ENCODE measurements at places on chromosomes 3 and 15.
A peak's percentile ranks its signal among the peaks of the same experiment; 100 is the strongest.

GRCh38 chr3:164007765-164008164 is 1070.5 kb downstream of the SI start:
- no peak for DNase-seq

DNA sequence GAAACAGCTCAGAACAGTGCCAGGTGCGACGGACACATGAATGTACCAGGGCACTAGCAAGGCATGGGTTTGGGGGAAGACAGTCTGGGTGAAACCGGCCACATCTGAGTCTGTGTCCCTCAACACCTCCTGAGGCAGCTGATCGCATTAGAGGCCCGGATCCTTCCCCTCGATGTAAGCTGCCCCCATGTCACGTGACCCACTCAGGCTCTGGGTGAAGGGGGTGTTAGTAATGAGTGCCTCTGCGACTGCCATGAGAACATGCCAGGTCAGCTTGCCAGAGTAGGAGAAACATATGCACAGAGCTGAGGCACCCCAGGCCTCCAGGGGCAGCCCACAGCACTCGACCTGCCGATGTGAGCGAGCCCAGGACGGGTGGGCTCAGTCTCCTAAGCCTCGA is 29.7 kb downstream of the PRR23E start:
- no peak for DNase-seq

DNA sequence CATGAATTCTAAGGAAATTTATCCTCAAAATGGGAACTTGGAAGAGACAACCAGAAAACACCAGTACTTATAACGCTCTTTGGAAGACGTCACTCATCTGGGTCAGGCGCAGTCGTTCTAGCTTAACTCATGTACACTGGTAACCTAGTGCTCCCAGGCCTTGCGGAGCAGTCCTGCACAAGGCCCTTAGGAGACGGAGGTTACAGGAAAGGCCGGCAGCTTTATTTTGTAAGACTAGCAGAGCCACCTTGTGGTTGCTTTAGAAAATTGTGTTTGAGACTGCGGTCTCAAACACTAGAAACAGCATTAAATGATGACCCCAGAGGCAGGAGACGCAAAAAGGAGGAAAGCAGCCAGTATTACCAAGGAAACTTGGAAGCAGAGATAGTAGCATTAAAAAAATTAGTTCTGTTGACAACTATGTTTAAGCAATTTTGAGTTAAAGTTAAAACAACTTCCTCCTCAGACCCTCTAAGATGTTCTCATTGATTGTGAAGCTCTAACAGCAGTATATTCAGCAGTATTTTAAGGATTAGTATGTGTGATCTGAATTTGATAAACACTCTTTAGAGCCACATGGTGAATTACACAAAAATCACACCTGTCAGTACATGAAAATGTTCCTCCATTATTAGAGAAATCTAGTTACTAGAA is 141.9 kb upstream of the C2CD4B start:
- no peak for DNase-seq

DNA sequence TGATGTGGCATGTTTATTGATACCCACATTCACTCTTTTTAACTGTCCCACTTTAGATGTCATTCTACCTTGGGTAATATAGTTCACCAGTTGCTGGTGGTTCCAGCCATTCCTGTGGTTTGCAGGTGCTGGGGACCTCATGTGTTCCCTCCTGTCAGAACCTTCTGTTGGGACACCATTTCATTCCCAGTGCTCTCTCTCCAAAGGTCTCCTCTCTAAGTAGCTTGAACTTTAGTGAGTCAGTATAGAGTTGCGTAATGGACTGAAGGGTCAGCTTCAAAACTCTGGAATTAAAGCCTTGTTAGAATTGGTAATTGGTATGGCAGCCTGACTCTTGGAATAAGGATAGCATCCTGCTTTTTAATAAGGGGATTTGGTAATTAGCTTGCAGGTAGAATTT is 108.5 kb downstream of the PLCL2 start:
- DNase-seq, result no peak

DNA sequence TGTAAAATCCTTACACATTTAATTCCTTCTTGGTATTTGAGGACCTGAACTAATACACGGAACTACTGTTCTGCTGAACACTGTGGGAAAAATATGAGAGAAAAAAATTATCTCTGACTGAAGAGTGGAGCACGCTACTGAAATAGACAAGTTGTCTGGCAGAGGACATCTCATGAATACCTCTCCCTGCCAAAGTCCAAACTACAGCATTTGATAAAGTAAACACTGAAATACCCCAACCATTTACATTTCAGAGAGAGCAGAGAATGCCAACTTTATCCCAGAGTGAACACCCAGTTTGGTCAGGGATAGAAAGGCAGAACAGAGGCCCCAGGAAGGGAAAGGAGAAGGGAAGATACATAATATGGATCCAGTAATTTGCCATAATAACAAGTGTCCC is 920.7 kb downstream of the SQOR start:
- no peak for DNase-seq

GRCh38 chr3:23550402-23550801 is 255.4 kb upstream of the UBE2E1 start:
- DNase-seq, result no peak

DNA sequence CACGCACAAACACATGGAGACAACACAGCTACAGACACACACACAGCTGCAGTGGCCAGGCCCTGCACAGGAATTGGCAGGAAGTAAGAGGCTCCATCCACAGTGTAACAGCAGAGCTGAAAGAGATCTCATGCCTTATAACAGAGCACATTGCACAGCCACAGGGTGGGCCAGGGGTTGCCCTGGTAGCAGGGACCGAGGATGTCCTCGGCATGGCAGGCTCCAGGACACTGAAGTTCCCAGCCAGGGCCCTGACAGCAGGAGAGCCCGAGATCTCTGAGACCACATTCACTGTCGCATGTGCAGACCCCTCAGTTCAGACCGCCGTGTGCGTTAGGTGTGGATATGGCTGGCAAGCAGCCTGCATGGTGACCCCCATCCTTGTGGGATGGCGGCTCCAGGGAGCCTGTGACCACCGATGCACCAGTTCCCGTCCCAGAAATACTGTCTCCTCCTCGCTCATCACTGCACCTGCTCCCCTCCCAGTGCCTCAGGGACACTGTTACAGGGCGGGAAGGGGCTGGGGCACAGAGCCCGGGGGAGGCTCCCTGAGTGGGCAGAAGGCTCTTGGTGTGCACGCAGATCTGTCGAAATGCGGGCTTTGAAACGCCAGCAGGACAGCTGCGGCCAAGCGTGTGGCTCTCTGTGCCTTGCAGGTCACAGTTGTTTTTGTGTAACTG is 1.5 kb upstream of the OCA2 start:
- no peak for DNase-seq

DNA sequence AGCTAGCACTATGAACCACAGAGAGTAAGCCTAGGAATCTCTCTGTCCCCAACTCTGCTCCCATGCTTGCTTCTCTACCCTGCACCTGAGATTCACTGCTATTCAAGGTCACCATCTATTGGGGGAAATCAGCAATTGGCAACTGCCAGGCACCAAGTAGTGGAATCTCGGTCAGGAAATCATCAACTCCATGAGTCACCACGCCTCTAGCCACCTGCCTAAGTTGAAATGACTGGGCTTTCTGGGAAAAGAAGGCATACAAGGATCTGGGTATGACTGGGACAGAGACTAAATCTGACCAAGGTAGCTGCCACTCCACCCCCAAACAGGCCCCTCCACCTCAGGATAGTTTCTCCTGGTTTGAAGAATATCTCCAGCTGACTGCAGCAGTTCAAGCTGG is 464.1 kb upstream of the CBLB start:
- no peak for DNase-seq

- DNase-seq, result no peak
These were observed 3.1 kb upstream of the FOXB1 start for GRCh38 chr15:60000824-60001609.

- no peak for DNase-seq
These were observed 65.7 kb upstream of the PROK2 start for GRCh38 chr3:71850654-71851053.

DNA sequence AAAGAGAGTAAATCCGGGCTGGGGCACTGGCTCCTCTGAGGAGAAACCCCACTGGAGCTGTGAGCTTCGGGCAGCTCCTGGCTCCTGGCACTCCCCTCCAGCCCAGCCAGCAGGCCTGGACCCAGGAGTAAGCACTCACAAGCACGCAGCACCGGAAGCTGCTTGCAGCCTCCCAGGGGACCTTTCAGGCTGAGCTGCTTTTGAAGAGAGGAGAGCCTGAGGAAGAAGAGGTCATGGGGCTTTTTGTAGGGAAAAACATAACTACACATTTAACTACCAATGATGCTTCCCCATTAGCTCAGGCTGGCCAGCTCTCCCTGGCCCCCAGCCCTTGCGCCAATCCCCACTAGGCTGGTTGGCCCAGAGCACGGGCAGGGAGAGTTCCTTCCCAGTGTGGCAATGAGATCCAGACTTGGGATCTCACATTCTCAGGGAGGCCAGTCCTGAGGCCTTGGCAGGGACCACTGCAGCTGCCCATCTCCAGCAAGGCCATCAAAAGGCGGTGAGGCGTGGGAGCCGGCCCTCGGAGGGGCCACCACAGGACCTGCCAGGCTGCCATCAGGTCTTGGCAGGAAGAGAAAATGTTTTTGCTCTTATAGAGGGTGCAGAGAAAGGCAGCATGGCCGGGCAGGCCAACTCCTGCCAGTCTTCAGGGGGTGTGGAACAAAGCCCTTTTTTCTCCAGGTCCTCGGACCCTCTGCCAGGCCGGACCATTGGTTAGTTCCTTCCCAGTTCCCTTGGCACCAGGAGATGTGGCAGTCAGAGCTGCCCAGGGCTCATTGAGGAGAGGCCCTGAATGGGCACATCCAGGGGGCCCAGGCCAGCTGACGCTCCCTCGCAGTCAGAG is 41.5 kb upstream of the MFGE8 start:
- no peak for DNase-seq

- no peak for DNase-seq
These were observed 43.2 kb upstream of the LINGO1 start for GRCh38 chr15:77675806-77676415.

DNA sequence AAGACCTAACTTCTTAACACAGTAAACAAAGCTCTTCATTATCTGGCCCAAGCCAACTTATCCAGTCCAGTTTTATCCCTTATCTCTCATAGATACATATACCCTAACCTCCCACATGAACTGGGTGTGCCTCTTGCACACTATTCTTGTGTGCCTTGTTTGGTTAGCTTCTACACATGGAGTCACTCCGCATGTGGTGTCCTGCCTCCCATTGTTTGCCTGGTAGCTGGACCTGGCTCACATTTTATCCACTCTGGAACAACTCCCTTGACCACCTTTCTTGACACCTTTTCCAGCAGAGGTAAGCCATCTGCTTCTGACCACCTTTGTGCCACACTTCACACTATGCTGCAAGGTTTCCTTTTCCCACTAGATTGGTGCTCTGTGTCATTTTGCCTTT is 15.2 kb downstream of the TIPARP start:
- DNase-seq, result no peak

DNA sequence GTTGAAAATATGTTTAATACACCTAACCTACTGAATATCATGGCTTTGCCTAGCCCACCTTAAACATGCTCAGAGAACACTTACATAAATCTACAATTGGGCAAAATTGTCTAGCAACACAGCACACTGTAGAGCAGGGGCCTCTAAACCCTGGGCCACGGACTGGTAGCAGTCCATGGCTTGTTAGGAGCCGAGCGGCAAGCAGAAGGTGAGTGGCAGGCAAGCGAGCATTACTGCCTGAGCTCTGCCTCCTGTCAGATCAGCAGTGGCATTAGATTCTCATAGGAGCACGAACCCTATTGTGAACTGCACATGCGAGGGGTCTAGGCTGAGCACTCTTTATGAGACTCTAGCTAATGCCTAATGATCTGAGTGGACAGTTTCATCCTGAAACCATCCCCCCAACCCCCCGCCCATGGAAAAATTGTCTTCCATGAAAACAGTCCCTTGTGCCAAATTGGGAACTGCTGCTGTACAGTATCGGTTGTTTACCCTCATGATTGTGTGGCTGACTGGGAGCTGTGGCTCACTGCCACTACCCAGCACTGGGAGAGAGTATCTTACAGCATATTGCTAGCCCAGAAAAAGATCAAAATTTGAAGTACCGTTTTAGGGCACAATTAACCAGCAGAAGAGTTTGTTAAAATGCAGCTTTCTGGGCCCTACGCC is 26.1 kb downstream of the CMSS1 start:
- no peak for DNase-seq

- no peak for DNase-seq
These were observed 15.2 kb downstream of the ST3GAL6 start for GRCh38 chr3:98778383-98778782.

DNA sequence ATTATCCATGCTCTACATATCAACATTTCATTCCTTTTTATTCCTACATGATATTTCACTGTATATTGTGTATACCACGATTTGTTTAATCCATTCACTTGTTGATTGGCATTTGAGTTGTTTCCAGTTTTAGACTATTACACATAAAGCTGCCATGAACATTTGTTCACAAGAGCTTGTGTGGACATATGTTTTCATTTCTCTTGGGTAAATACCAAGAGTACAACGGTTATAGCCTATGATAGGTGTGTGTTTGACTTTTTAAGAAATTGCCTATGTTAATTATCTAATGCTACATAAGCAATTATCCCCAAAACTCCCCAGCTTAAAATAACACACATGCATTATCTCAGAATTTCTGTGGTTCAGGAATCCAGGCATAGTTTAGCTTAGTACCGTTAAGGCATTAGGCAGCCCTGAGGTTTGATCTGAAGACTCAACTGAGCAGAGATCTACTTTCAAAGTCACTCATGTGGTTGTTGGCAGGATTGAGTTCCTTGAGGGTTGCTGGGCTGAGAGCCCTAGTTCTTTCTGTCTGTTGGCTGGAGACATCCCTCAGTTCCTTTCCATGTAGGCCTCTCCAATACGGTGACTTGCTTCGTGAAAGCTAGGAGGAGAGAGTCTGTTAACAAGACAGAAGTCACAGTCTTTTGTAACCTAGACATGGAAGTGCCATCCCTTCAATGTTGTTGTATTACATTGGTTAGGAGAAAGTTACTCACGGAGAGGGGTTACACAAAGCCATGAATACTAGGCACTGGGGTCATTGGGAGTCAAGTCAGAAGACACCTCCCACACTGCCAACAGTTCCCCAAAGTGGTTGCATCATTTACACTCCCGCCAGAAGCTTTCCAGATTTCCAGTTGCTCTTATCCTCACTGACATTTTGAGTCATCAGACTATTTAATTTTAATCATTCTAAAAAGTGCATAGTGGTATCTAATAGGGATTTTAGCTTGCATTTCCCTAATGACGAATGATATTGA is 21.0 kb upstream of the PCSK6 start:
- no peak for DNase-seq

GRCh38 chr3:120850381-120851295 is 57.4 kb upstream of the STXBP5L start:
- DNase-seq, result no peak

GRCh38 chr3:194995922-194996321 is 275.0 kb downstream of the XXYLT1 start:
- DNase-seq, result peak; percentile 10

DNA sequence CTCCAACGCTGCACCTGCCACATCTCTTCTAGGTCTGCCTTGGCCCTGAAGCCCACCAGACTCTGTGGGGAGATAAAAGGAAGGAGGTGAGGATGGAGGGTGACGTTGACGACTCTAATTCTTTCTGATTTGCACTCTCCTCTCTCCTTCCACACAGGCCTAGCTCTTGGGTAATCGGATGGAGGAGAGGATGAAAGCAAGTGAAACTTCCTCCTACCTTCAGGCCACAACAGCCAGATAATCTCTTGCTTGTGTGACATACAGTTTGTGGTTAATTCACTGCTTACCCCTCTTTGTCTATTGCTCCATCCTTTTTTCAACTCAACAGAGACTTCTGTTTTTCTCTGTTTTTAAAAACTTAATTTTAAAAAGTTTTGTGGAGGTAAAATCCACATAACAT is 208.1 kb downstream of the SV2B start:
- no peak for DNase-seq
